ENCODE measurements at places on chromosomes 4 and X.

DNA sequence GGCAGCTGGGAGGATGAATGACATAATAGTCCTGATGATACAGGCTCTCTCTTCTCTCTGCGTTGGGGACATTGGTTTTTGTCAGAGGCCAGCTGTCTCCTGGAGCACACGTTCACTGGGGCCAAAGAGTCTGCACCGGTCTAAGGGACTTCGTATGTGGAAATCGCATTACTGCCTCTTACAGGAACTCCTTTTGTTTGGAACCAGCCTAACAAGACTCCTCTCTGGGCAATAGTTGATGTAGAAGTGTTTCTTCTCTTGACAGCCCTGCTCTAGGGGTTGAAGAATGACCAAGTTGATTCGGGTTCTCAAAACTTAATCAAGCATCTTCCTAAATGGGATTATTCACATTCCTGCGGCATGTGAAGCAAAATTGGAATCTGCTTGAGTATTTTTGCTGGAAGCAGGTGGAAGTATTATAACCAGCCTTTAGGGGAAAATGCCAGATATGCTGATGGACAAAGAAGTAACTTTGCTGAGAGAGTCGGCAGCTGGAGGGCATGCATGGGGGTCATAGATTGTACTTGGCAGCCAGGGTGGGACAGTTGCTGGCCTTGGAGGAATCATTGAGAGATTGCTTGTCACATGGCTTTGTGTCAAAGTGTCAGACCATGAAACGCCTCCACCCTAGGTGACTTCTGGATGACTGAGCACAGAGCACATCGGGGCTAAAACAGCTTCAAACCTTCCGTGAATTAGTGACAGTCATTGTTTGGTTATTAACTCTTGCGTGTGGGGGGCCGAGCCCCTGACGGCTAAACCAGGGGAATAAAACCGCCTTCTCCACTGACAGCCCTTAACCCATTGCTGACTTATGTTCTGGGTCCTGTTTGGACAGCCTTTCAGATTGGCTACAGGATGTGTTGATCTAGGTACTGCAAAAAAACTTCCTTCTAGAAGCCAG is 34.4 kb upstream of the SLC34A2 start:
- no peak for DNase-seq

DNA sequence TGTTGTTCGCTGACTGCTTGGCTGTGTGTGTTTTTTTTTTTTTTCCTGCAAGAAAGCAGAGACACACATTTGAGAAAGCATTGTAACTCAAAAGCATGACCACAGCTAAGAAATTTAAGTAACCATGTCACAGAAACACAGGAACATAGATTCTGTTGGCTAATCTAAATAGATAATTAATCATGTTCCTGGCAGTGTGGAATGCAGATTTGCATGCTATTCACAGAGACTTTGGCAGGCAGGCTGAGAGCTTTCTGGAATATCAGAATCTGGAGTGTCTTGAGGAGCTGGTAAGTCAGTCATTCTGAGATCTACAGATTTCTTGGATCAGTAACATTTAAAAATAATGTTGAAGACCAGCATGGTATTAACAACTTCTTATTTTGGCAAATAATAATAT is 33.2 kb upstream of the SMS start:
- no peak for DNase-seq

- no peak for DNase-seq
Measured at GRCh38 chrX:106170318-106170717, 2.2 kb downstream of the PWWP3B start.

DNA sequence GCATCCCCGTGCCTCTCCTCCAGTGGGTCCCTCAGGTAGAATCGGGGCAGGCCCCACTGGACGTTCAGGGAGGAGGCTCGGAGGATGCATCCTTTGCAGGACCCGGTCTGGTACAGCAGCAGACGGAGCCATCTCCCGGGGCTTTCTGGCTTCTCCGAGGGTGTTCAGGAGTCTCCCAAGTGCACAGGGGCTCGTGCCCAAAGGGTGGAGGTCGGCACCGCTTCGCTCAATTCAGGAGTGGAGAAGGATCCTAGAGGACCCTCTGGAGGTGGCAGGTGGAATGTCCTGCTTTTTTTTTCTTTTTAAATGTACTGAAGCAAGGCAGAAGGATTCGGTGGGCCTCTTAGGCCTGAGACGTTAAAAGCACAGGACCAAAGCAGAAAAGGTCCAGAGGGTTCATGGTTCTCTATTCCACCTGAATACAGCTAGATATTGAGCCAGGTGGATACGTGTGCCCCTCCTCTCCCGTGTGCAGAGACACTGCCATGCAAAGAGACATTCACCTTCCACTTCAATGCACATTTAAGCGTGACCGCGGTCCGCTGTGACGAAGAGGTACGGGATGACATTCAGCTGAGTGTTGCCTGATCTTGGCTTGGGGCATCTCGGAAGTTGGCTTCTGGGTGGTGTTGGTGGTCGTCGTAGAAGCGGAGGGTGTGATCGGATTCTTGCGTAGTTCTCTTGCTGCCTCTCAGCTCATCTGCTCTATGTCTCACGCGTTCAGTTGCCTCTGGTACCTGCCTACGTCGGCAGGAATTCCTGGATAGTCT is 281.2 kb upstream of the AGTR2 start:
- no peak for DNase-seq

GRCh38 chrX:4936315-4936714 is 1222.9 kb upstream of the PRKX start:
- no peak for DNase-seq
